HT-29 (cell line): ENCODE measurements at places on chromosomes 11 and 22.

DNA sequence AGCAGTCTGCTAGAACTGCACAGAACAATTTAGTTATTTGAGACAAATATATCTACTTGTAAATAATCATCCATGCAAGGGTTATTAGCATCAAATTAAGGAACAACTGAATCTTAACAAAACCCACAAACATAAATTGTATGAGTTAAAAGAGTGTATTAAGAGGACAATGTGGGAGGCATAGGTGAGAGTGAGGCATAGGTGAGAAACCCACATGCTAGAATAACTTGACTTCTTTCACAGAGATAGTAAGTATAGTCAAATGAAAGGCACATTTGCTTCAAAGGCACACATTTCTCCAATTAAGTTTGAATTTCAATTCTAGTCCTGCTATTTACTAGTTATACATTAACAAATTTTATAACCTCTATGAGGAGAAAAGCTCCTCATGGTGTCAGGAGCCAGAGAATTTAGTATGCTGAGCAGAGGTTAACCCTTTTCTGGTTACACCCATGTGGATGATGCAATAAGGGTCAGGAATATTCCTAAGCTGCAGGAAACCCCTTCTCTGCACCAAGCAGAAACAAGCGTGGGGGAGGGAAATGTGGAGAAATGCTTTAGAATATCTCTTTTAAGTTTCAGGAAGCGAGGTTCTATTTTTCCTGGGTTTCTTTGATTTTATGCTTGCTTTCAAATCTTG lies 264.2 kb downstream of the GRM5 start:
- DNase-seq: no peak

DNA sequence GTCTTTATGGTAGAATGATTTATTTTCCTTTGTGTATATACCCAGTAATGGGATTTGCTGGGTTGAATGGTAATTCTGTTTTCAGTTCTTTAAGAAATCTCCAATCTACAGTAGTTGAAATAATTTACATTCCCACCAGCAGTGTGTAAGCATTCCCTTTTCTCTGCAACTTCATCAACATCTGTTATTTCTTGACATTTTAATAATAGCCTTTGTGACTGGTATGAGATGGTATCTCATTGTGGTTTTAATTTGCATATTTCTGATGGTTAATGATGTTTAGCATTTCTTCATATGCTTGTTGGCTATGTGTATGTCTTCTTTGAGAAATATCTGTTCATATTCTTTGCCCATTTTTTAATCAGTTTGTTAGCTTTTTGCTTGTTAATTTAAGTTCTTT lies 901.2 kb downstream of the METTL15 start:
- no peak for DNase-seq

DNA sequence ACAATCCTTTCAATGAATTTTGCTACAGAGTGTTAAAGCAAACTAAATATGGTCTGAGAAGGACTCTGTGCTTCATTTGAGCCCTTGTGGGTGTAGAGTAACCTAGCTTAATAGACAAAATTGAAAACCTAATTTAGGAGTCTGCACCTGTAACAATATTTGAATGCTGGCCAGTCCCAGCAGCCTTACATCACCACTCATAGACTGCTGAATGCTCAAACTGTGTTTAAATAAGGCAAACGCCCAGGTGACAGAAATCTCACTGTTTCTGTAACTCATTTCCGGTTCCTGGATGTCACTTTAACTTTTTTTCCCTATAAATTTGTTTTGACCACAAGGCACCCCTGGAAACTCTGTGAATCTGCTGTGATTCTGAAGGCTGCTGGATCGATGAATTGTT lies 45.5 kb upstream of the GLYATL1B start:
- DNase-seq: no peak

DNA sequence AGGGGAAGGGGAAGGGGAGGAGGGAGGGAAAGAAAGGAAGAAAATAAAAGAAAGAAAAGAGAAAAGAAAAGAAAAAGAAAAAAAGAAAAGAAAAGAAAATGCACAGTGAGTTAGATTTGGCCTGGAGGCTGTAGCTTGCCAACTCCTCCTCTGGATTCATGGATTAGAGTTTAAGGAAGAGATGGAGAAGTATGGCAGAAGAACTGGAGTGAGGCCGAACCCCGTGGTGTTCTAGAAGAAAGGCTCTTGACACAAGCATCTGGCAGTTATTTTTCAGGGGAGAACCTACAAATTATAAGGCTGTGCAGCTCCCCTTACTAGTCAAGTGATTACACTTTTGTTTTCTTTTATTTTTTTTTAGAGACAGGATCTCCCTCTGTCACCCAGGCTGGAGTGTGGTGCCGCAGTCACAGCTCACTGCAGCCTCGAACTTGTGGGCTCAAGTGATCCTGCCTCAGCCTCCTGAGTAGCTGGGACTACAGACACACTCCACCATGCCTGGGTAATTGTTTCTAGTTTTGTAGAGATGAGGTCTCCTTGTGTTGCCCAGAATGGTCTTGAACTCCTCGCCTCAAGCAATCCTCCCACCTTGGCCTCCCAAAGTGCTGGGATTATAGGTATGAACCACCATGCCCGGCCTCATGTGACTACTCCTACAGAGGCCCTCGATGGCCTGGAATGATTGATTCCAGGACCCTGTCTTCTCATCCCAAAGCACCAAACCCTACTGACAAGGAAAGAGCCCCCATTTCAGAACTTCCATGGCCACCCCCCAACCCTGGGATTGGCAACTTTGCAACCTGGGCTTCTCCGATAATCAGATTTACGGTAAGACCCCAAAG lies 19.5 kb downstream of the ZNF74 start:
- no peak for DNase-seq

DNA sequence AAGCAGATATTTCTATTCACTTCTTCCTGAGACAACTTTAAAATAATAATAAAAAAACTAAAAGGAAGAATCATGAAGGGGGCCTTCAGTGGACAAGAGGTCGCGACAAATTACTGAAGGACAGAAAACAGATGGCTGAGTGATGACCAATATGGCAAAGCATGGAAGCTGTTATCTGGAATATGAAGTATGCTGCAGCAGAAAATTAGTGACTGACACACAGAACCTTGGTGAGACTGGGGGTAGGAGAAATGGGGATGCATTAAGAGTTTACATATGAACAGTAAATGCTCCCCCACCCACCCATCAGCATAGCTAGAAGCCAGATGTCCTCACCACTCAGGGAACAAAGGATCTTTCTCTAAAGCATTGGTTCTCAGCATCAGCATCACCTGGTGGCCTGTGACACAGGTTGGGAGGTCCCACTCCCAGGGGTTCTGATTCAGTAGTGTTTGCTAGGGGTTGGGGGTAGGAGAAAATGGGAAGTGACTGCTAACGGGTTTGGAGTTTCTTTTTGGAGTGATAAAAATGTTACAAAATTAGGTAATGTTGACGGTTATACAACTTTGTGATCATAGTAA lies 59.7 kb downstream of the NARS2 start:
- no peak for DNase-seq

DNA sequence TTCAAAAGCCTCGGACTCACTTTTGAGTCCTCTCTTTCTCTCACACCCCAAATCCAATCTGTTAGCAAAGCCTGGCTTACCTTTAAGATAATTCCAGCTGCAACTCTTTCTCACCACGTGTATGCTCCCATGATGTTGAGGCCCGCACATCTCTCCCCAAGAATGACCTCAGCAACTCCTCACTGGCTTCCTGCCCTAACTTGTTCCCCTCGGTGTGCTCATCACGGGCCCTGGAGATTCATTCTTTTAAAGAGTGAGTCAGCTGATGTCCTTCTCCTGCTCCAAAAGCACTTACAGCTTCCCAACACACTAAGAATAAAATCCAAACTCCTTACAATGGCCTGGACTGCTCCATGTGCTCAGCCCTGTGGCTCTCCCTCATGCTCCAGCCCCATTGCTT lies 1041.3 kb downstream of the OPCML start:
- DNase-seq: no peak

- no peak for DNase-seq
These were observed 174.5 kb downstream of the CEP164 start for GRCh38 chr11:117502015-117502778.

DNA sequence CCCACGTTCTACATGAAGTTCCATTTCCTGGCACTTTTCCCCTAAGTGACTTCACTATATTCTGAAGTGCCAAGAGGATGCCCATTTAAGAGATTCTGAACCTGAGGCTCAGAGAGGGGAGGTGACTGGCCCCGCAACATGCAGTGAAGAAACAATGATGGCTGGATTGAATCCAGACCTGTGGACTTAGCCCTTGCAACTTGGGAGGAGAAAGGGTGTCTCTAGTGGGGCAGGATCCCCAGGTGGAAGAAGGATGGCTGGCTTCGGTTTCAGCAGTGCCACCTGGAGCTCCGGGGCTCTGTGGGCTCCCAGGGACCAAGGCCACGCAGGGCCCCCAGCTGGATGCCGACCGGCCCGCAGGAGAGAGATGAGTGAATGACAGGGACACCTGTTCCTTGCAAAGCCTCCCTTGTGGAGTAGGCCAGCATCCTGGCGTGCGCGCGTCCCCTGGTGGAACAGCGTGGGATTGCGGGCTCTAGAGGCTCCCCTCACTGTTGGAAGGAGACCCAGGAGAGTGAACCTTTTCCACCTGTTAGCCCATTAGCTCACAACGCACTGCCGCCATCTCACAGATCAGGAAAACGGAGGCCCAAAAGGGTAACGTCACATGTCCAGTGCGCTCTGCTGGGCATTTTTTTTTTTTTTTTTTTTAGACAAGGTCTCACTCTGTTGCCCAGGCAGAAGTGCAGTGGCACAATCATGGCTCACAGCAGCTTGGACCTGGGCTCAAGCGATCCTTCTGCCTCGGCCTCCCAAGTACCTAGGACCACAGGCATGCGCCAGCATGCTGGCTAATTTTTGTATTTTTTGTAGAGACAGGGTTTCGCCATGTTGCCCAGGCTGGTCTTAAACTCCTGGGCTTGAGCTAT lies 104.7 kb downstream of the KIAA1671 start:
- DNase-seq: peak; percentile 76

GRCh38 chr11:102398297-102398696 lies 51.3 kb downstream of the BIRC2 start:
- no peak for DNase-seq

- DNase-seq: no peak
These were observed 879.4 kb upstream of the TENM4 start for GRCh38 chr11:80320226-80320625.

DNA sequence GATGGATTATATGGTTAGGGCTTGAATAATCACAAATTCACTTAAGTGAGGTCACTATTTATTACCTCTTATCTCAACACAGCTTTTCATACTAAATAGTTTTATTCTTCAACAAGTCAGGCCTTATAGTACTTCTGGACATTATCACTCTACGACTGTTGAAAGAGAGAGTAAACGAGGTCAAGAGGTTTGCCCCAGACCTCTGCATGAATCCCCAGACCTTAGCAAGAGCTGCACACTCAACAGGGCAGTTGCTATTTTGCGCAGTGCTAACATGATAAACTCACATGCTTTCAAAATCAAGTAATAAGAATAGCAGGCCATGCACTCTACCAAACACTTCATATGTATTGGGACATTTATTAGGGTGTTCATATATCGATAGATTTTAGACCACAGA lies 60.5 kb downstream of the DDI1 start:
- no peak for DNase-seq

- DNase-seq: no peak
These were observed 32.2 kb downstream of the CWC15 start for GRCh38 chr11:94941131-94941530.

GRCh38 chr22:24011735-24012068 lies 598 bp downstream of the CABIN1 start:
- peak; percentile 25 for DNase-seq

DNA sequence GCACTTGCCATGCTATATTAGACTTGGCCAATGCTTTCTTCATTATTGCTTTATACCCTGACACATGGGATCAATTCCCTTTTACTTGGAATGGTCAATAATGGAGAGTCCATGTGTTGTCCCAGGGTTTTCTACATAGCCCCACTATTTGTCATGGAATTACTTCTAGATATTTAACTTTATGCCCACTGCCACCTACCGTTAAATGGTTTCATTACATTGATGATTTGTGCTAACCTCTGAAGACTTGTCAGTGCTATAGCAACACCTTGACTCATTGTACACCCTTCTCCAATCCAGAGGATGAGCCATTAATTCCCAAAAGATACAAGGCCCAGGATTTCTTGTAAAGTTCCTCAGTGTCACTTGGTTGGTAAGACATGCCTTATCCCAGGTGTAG lies 31.4 kb upstream of the SLC22A25 start:
- DNase-seq: peak; percentile 65
